Activated naive CD4-positive, alpha-beta T cell treated with anti-CD3 and anti-CD28 coated beads, Interleukin-2, amount 10 ng/mL, durations not matched to agents 7 days and 5 days (primary cell): ENCODE measurements at places on chromosomes 3 and 15.

DNA sequence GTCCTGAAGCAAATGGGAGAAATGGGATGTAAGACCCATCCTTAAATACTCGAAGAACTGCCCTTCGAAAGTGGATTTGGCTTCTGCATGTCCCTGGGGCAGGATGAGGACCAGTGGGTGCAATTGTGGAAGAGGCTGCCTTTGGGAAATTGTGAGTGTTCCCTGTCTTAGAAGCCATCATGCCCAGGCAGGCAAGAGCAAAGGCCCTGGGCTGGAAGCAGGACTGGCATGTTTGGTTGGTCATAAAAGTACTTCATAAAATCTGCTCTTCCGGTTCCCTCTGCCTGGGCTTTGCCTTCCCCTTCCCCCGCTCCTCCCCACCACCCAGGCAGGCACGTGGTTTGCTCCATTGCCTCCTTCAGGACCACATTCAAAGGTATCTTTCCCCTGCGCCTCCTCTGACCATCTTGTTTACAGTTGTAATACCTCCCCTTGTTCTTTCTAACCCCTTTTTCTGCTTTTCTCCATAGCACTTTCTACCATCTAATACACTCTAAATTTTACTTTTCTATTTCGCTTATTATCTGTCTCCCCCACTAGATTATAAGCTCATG is 8.3 kb downstream of the MINAR1 start:
- DNase-seq: no peak

DNA sequence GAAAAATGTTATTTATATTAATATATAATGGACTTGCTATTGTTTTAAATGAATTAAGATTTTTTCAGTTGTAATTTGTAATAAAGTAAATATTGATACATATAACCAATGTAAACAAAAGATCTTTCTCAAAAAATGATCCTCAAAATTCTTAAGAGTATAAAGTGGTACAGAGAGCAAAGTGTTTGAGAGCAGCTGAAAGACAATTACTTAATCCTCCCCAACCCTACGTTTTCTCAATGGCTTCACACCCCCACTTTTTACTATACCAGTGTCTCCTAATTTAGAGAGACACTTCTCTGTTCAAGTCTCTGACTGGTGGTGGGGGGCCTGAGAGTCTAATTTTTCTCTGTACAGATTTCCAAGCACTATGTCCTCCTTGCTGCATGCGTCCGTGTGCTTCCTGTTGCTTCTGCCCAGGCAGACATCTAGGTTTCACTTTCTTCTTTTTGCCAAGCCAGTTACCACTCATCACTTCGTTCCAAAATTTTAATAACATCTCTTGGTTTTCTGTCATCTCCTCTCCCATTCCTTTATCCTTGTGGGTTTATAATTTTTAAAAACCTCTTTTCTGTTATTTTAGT is 276.3 kb upstream of the DNAJC19 start:
- no peak for DNase-seq

DNA sequence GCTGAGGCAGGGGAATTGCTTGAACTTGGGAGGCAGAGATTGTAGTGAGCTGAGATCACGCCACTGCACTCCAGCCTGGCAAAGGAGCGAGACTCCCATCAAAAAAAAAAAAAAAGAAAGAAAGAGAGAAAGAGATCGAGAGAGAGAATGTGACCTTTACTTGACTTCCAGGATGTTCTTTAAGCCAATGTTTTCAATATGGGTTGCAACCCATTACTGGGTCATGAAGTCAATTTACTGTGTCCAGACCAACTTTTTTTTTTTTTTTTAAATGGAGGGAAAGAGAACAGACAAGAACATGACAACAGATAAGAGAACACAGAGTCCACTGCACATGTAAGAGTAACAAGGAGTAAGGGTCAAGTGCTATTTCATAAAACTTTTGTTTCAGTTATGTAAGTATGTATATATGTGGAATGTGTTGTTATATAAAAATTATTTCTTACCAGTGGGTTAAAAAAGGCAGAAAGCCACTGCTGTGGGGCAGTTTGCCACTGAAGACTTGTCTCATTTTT is 29.8 kb downstream of the RAB8B start:
- no peak for DNase-seq

DNA sequence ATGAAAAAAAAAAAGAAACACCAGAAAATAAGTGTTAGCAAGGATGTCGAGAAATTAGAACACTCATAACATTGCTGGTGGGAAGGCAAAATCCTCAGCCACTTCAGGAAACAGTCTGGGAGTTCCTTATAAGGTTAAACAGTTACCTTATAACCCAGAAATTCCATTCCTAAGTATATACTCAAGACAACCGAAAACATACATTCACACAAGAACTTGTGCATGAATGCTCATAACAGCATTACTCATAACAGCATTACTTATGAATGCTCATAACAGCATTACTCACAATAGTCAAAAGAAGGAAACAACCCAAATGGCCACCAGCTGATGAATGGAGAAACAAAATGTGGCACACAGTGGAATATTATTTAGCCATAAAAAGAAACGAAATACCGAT is 34.8 kb upstream of the DCP1A start:
- DNase-seq: no peak

DNA sequence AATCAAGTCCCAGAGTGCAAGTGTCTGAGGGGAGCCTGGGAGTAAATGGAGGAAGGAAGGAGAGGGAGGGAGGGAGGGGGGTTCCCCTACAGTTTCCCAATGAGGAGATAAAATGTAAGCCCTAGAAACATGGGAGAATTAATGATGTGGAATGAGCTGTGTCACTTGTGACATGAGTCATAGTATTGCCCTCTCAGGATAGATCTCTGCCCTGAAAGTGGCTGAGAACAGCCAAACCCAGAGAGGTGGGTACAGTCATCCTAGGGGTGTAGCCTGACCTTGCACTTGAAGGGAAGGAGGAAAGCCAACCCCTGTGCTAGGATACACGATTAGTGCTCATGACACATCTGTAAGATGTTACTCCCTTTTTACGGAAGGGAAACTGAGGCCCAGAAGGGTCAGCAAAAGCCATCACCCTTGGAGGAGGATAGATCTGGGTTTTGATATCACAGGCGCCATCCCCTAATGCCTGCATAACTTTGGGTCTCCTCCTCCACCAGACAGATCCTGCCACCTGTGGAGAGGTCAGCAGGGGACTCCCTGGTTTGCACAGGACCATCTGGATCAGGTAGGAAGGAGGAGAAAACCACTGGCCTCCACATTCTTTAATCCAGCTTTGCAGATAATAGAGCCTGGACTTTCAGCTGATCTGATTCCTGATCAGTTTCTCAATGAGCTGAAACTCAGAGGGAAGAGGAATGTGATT is 23.1 kb upstream of the USP3 start:
- DNase-seq: no peak

DNA sequence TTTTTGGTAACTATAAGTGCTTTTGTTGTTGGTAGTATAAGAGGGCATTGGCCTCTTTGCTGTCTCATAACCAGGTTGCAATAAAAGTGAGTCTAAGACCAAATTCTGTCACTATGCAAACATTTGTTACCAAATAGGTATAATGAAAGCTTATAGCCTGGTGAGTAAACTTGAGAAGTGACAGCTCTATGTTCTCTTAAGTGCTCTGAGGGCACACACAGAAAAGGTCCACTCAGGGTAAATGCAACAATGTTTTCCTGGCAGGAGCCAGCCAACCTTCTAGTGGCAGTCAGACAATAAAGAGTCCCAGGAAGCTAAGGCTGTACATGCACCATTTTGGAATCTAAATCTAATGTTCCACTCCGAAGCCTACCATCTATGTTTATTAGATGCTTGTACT is 262.1 kb upstream of the TGFBR2 start:
- DNase-seq: no peak

DNA sequence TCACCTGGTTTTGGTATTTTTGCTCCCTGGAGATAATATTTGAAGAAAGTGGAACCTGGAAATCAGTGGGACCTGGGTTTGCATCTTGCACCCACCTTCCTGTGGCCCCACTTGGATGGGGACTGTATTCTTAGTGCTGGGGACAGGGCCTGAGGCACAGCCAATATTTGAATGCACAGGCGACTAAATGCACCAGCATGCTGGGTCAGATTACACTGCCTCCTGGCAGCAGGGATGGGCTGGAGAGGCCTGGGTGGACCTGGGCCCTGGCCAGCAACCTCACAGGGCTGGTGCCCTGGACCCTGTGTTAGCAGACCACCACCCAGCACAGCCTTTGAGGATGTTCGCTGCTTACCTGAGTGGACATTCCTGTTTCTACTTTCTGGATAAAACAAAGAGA is 10.5 kb downstream of the ITIH4 start:
- DNase-seq: no peak

- no peak for DNase-seq
Observed at GRCh38 chr3:27565201-27565852, 81.1 kb upstream of the SLC4A7 start.

DNA sequence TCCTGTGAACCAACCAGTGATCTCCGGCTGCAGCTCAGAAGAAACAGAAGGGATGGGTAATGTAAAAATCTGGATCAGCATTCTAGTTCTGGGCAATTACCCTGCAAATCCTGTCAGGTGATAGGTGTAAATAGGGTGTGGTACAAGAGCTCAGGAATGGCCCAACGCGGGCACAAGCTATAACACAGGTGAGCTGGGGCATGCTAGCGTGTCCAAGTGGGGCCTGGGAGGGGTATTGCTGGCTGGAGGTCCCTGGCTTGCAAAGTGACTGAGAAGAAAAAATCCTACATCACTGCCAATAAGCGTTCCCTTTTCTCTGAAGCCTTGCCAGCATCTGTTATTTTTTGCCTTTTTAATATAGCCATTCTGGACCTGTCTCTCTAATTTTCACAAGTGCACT is 9.7 kb upstream of the CHST2 start:
- no peak for DNase-seq

DNA sequence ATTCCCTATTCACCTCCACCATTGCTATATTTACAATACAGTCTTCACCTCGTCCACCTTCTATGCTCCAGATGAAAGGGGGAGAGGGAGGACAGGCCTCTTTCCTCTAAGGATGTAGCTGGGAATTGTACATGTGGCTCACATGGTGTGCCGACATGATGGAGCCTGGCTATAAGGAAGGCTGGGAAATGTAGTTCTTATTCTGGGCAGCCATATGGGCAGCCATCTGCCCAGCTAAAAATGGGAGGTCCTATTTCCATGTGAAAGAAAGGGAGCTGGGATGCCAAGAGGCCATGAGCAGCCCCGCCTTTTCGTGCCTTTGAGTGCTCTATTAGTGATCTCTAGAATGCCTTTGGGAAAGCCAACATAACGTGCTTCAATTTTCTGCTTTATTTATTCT is 27.1 kb upstream of the MGLL start:
- no peak for DNase-seq

DNA sequence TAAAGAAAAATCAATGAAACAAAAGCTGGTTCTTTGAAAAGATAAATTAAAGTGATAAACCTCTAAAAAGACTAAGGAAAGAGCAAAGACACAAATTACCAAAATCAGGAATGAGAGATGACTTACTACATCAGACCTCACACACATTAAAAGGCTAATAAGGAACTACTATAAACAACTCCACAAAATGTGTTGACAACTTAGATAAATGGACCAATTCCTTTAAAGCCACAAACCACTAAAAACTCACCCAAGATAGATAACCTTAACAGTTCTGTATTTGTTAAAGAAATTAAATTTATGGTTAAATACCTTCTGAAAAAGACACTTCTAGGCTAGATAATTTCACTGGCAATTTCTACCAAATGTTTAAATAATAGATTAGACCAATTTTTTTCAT is 170.4 kb downstream of the SMAD6 start:
- DNase-seq: no peak

DNA sequence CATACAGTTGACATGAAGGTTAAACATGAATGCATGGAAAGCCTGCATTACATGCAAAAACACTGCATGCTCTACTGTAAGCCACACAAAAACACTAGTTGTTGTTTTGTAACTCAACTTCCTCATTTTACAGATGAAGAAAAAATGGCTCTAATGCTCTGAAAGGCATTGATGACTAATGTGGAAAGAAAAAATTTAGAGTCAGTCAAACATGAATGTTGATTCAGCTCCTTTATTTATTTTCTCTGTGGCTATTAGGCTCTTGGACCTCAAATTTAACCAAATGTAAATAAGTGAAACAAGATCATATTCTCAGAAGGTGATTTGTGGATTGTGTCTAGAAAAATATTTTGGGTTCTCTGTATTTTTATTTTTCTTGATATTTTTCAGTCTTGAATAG is 336.7 kb upstream of the ZNF717 start:
- DNase-seq: no peak

DNA sequence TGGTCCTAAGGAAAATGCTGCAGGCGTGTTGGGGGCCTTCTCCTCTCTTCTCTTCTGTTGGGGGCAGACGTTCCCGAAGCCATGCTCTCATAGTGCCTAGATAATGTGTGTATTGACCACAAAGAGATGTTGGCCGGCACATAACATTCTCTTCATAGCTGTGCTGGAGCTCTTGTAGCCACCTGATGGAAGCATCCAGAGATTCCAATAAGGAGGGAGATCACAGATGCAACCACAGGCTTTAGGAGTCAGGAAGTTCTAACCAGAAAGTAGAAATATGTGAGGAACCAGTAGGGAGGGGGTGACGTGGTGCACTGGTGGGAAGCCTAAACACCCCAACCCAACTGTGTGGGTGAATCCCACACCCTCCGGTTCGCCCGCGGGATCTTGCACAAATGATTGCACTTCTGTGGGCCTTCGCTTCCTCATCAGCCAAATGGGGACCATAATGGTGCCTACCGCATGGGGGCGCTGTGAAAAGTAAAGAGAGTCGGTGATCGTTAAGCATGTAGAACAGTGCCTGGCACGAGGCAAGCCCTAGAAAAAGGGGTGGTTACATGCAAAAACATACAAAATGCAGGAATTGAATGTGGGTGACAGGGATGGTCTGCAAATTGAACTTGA is 87.8 kb downstream of the TOP2B start:
- no peak for DNase-seq

DNA sequence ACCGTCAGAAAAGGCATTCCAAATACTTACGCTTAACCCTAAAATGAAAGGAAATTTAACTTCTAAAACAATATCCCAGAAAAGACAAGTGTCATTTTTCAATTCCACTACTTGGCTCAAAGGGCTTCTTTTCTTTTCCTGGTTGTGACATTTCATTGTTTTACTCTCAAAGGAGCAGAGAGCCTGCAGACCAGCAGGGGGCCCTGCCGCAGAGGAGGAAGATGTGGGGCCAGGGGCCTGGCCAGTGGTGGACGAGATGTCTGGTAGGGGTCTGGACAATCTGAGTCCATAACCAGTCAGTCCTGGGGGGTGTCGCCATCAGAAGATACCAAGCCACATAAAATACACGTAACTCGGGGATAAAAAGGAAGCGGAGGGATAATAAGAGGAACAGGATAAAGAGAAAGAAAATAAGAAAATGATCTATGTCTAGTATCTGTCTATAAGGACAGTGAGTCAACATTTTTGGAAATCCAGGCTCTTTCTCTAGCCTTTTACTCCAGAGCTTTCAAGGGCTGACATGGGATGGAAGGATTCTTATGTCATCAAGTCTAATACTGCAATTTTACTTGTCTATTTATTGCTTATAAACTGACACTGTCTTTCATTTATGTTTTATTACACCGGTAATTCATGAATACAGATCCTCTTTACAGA is 54.2 kb upstream of the ARHGEF3 start:
- DNase-seq: peak; percentile 48

GRCh38 chr3:97983933-97984491 is 11.8 kb upstream of the RIOX2 start:
- DNase-seq: no peak
